ENCODE measurements at places on chromosomes 6 and 20. TPM values are rescaled to one million over a fixed set of nuclear protein-coding genes. Genes with fewer than 3 reads are reported as not detected.

Gene BTBD3
- 14.1 TPM for polyA plus RNA-seq

Gene MCHR2
- not detected for polyA plus RNA-seq

Gene ZNF165
- polyA plus RNA-seq: 0.52 TPM

Gene SNX9
- polyA plus RNA-seq: 31.2 TPM

Gene SIRPG
- polyA plus RNA-seq: 0.06 TPM

Gene NOTCH4
- polyA plus RNA-seq: 21.2 TPM

Gene MLN
- not detected for polyA plus RNA-seq

Gene SH3BGRL2
- 3.8 TPM for polyA plus RNA-seq

Gene TGM3
- polyA plus RNA-seq: 0.04 TPM

Gene TFAP2C
- 0.18 TPM for polyA plus RNA-seq

Gene SLC25A27
- polyA plus RNA-seq: 28.8 TPM

Gene GSTA4
- polyA plus RNA-seq: 309 TPM

Data from ovary (tissue), 10 donors.